AML-193 (cell line): ENCODE measurements at places on chromosomes 3 and 15.
A peak's percentile ranks its signal among the peaks of the same experiment; 100 is the strongest.

DNA sequence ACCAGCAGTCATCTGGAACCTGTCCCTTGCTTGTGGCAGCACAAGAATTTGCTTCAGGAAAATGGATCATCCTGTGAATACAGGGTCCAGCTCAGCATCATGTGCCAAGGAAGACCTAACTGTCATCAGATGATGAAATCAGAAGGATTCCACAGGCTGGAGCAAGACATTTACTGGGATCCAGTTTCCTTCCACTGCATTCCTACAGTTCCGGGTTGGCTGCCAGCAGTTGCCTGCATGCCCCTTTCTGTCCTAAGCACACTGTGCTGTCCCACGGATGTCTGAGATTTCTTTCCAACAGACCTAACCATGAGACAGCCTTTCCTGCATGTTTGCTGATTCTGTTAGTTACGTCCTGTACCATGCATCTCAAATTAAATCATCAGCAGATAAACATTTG is 140.7 kb downstream of the IMPG2 start:
- DNase-seq, result no peak

GRCh38 chr3:170207717-170208116 is 14.5 kb upstream of the PRKCI start:
- DNase-seq, result no peak

GRCh38 chr15:47352217-47352616 is 365.1 kb upstream of the SEMA6D start:
- no peak for DNase-seq

GRCh38 chr3:6935970-6936369 is 75.1 kb downstream of the GRM7 start:
- no peak for DNase-seq

DNA sequence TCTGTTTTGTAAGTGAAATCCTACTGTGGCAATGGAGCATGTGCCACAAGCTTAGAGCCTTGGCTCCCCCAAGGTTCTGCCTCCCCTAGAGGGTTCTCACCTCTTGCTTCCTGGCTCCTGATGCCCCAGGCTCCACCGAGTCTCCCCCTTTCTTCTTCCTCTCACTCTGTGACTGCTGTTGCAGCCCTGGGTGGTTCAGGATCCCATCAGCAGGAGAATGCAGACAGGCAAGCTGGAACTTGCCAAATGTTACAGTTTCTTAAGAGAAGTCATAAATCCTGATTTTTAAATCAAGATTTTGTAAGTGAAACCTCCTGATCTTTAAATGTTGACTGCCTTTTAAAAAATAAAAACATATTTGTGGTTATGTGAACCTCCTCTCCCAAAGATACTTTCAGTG is 133.9 kb downstream of the CCNL1 start:
- DNase-seq, result no peak

DNA sequence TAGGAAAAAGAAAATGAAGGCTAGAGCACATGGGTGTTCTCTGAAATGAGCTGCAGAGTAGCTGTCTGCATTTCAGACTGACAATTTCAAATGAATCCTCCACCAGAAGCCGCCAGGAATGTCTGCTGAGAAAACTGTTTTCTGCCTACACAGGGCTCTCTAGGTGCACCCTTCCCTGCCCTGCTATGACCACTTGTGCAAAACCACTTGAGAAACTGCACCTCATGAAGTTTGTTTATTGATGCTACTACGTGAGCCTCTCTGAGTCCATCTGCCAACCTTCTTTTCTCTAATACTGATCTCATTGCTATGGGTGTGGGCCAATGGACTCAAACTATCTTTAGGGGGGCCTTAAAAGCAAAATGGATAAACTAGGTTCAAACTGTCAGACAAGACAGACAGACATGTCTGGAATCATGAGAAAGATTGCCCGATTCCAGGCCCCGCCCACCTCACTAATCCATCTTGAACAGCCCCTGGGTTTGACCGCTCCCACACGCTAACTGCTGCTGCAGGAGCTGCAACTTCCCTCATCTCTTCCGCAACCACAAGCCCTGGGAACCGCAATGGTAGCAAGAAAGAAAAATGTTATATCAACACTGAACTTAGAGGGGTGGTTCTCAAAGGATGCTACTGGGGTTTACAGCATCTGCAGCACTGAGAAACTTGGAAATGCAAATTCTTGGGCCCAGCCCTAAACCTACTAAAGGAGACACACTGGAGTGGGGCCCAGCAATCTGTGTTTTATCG is 9.0 kb upstream of the CD47 start:
- peak; percentile 99 for DNase-seq

DNA sequence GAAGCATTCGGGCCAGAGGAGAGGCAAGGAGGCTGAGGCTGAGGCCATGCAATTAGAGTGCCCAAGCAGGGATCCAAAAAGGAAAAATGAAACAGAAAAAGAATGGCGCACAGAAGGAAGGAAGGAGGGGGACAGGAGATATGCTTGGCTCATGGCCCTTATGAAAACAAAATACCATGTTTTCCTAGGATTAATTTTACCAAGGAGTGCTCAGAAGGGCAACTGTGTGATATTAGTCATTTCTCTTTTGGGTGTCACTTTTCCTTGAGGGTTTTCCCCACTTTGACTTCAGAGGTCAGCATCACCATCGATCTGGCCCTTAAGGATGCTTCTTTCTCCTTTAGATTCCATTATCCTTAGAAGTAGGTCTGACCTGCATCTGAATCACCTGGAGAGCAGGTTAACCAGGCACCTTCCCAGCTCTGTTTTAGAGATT is 1.4 kb downstream of the PARP14 start:
- DNase-seq, result no peak

DNA sequence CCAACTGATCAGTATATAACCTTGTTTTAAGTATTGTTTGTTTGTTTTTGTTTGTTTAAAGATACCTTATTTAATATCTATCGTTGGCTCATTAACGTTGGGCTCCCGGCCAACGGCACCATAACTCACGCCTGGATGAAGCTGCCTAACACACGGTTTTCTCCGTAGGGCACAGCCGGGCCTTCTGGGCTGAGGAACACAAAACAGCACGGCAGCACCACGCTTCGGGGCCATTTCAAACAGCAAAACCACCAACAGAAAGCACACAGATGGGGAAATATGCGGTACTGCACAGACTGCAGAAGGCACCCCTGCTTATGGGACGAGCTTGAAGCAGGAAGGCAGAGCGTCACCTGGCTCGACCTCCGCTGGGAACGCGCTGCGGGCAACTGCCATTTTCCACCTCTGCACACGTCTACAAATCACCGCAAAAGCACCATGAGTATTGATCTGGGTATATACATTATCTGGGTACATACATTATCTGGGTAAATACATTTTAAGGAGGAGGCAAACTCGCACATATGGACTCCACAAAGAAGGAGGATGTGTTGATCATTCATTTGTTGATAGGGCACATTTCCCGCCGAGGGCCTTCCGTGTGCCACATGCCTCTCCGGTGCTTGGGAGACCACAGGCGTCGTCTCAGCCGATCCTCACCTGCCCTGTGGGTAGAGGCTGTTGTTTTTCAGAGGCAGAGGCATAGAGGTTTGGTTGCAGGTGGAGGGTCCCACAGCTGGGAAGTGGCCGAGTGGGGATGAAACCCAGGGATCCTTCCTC is 123.7 kb upstream of the ATP2B2 start:
- no peak for DNase-seq

- DNase-seq, result no peak
These were observed 225.1 kb downstream of the CHST2 start for GRCh38 chr3:143344516-143345165.

DNA sequence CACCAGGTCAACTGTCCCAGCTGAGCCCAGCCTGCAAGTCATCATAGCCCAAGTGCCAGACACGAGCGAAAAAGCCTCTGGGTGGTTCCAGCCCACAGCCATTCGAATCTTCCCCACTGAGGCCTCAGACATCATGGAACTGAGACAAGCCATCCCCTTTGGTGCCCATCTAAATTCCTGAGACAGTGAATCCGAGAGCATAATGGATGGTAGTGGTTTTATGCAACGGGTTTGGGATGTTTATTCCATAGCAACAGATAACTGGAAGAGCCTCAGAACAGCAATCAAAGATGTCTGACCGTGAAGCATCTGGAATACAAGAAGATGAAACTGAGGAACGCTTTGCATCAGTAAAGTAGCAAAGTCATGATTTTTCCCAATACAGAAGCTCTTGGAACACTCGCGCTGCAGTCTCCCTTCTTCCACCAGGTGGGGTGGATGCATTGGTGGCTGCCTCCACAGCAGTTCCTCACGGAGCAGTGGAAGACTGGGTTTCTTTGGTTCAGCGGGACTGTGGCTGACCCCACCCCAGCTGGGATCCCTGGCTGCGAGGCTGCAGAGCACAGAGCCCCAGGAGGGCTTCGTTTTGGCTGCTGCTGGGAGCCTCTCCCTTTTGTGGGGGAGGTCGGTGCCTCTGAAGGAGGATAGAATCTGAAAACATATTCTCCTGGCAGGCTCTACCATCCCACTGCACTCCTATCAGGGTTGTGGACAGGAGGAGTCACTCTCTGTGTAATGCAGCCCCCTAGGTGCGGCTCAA is 26.4 kb upstream of the PDE8A start:
- DNase-seq, result peak; percentile 7

- DNase-seq, result no peak
These were observed 911 bp downstream of the CCRL2 start for GRCh38 chr3:46407970-46408369.

GRCh38 chr3:153951276-153951675 is 169.9 kb upstream of the ARHGEF26 start:
- no peak for DNase-seq

DNA sequence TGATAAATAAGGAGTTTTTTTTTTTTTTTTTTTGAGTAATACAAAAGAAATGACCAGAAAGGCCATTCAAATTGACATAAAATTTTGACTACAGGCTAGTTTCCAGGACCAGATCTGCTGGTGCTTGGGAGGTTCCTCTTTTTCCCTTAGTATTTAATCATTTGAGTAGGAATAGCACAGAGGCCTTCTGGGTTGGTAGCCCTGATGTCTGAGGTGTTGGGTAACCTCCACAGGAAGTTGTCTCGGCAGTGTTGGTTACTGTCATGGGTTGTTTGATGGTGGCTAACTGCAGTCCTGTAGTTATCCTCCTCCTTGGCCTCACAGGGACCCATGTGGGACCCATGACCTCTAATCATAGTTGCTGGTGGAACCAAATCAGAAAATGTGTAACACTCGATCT is 91.1 kb downstream of the USP13 start:
- peak; percentile 98 for DNase-seq

- no peak for DNase-seq
These were observed 18.0 kb upstream of the SLTM start for GRCh38 chr15:58951388-58952007.

DNA sequence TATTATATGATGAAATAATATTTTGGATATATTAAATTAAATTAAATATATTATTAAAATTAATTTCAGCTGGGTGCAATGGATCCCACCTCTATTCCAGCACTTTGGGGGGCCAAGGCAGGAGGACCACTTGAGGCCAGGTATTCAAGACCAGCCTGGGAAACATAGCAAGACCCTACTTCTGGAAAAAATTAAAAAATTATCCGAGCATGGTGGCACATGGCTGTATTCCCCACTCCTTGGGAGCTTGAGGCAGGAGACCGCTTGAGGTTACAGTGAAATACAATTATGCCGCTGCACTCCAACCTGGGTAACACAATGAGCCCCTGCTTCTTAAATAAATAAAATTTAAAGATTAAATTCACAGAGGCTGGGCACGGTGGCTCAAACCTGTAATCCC is 61.4 kb downstream of the SH3BP5 start:
- no peak for DNase-seq

GRCh38 chr3:71127052-71127831 is 456.3 kb downstream of the FOXP1 start:
- DNase-seq, result peak; percentile 35

DNA sequence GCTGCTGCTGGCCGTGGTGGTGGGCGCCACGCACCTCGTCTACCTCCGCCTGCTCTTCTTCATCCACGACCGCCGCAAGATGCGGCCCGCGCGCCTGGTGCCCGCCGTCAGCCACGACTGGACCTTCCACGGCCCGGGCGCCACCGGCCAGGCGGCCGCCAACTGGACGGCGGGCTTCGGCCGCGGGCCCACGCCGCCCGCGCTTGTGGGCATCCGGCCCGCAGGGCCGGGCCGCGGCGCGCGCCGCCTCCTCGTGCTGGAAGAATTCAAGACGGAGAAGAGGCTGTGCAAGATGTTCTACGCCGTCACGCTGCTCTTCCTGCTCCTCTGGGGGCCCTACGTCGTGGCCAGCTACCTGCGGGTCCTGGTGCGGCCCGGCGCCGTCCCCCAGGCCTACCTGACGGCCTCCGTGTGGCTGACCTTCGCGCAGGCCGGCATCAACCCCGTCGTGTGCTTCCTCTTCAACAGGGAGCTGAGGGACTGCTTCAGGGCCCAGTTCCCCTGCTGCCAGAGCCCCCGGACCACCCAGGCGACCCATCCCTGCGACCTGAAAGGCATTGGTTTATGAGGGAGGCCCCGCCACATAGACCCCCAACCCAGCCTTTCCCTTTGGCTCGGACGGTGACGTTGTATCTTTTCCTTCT is 1.1 kb downstream of the GPR27 start:
- no peak for DNase-seq

GRCh38 chr3:144241404-144241803 is 269.8 kb downstream of the DIPK2A start:
- DNase-seq, result no peak

DNA sequence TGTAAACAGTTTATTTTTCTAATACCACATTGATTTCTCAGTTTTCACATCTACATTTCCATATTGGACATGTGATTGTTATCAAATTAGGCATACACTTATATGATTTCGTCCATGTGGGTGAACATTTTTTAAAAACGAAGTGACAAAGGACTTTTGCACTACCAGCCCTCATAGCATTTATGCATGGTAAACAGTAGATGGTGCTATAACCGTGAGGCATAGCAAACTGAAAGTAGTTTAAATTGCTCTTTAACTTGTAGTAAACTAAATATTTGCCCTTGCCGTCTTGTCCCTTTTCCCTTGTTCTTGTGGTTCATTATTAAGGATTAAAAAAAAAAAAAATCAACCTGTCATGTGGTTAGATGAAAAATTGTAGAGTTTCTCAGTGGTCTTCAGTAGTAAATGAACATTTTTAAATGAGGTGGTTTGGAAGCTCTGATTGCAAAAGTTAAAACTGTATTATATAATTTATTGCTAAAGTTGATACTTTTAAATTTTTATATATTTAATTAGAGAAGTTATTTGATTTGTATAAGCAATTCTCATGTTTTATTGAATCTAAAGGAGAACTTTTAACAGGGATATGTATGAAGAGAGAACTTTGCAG is 24.0 kb downstream of the STX19 start:
- peak; percentile 83 for DNase-seq

DNA sequence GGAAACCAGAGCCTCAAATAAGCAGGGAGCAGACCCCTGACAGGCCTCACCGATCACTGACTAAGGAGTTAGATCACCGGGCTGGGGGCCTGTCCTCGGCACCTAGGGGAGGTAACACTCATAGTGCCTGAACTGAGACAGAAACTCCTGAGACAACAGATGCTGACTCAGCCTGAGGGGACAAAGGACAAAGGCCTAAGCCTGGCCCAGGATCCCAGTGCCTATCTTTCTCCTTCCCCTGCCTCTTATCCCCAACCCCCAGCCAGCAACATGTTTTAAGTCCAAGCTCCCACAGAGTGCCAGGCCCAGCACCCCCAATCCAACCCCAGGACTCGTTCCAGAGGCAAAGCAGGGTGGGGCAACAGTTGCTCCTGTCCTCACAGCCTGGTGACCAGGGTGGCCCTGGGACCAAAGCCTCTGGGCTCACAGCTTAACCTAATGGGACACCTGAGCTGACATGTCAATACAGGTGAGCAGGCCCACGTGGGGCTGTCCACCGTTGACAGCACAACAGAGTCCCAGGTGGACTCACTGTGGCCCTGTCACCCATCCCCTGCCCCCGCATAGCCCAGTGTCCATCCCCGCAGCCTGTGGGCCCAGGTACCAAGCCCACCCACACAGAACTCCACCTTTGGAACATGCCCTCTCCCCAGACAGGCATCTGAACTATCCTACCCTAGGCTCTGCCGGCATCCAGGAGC is 37.4 kb downstream of the ADCY5 start:
- DNase-seq, result no peak

GRCh38 chr3:130950641-130951040 is 56.8 kb downstream of the ATP2C1 start:
- no peak for DNase-seq
